ENCODE measurements at places on chromosomes 2 and 18. TPM values are rescaled to one million over a fixed set of nuclear protein-coding genes. Genes with fewer than 3 reads are reported as not detected.
A peak's percentile ranks its signal among the peaks of the same experiment; 100 is the strongest.

Gene CTIF
- 32.6 TPM for total RNA-seq

Gene SLC38A11
- total RNA-seq: 6.7 TPM

Gene SP5
- total RNA-seq: 5.8 TPM

DNA sequence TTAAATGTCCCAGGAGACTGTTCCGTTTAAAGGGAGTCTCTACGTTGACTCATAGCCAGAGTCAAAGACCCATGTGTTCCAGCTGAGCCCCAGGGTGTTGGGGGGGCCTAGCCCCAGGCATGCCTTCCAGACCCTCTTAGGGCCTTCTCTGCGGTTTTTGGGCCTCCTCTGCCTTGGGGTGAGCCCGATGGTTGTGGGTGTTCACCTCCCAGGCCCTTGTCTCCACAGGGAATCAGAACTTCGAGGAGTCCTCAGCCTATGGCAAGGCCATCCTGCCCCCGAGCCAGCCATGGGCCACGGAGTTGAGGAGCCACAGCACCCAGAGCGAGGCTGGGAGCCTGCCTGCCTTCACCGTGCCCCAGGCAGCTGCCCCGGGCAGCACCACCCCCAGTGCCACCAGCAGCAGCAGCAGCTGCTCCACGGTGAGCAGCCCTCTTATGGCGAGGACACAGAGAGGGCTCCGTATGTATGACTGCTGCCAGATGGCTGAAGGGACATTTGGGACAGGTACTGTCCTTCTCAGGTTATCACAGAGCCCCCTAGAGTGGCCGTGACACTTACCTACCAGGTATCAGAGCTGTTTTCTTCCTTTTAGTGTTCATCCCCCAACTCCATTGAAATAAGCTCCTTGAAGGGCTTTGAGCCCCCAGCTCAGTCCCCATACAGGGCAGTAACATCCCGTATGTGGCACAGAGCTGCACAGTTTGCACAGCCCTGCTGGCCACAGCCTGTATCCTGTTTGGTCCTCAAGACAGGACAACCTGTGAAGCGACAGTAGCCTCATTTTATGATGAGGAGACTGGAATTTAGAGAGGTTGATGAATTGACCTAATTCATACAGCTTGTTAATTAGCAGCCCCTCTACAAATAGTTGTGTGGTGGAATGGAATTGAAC is 80.7 kb downstream of the EPAS1 start:
- DNase-seq: no peak
- peak overlapping the region; percentile 41 for H3K27ac ChIP-seq
- H3K4me3 ChIP-seq: no peak overlapping the region
- no peaks in the 10 kb centered on the region for H3K36me3 ChIP-seq
- no peaks in the 10 kb centered on the region for H3K27me3 ChIP-seq
- H3K4me1 ChIP-seq: no peaks in the 10 kb centered on the region

- H3K27me3 ChIP-seq: no peaks in the 10 kb centered on the region
- no peak for DNase-seq
- H3K36me3 ChIP-seq: no peaks in the 10 kb centered on the region
- H3K4me3 ChIP-seq: no peak overlapping the region
- H3K4me1 ChIP-seq: no peaks in the 10 kb centered on the region
Observed at GRCh38 chr2:26196683-26197418, 24.0 kb downstream of the GAREM2 start.

DNA sequence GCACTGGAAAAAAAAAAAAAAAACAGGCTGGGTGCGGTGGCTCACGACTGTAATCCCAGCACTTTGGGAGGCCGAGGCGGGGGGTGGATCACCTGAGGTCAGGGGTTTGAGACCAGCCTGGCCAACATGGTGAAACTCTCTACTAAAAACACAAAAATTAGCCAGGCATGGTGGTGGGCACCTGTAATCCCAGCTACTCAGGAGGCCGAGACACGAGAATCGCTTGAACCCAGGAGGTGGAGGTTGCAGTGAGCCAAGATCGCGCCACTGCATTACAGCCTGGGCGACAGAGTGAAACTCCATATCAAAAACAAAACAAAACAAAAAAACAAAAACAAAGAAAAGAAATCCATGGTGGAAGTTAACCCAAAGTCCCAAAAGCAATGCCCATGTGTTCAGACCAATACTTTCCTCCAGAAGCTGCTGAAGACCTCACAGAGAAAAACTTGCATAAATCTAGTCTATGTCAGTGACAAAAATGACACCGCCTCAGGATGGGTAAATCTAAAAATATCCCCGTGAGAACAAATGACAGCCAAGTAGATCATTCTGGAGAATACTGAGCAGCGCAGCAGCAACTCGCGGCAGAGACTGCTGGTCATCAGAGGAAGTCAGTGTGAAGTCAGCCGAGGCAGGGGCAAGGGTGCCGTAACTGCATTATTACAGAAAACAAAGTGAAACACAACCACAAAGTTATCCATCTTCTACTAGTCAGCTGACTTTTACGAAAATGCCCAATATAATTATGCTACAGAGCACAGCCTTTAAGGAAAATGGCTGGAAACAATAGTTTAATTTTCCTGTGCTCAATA is 41.0 kb downstream of the LPIN2 start:
- no peak overlapping the region for H3K4me3 ChIP-seq
- peak; percentile 25 for DNase-seq
- H3K36me3 ChIP-seq: no peaks in the 10 kb centered on the region
- no peaks in the 10 kb centered on the region for H3K4me1 ChIP-seq

DNA sequence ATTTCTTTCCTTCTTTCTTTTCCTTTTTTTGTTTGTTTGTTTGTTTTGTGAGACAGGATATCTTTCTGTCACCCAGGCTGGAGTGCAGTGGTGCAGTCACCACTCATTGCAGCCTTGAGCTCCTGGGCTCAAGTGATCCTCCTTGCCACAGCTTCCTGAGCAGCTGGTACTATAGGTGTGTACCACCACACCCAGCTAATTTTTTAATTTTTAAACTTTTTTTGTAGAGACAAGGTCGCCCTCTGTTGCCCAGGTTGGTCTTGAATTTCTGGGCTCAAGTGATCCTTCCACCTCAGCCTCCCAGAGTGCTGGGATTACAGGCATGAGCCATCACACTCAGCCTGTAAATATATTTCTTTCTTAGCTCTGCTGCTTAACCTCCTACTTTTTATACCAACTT is 83.4 kb upstream of the CYP20A1 start:
- no peak overlapping the region for H3K27ac ChIP-seq
- no peaks in the 10 kb centered on the region for H3K27me3 ChIP-seq
- H3K36me3 ChIP-seq: peaks cover 4% of the 10 kb centered on the region
- DNase-seq: no peak

DNA sequence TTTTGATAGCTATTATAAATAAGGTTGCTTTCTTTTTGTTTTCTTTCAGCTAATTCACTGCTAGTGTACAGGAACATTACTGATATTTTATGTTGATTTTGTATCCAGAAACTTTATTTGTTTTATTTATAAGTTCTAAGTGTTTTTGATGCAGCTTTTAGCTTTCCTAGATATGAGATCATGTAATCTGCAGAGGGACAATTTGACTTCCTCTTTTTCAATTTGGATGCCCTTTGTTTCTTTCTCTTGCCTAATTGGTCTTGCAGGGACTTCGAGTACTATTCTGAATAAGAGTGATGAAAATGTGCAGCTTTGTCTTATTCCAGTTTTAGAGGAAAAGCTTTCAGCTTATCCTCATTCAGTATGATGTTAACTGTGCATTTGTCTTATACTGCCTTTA is 643.4 kb upstream of the CDH2 start:
- H3K27me3 ChIP-seq: no peaks in the 10 kb centered on the region
- H3K36me3 ChIP-seq: no peaks in the 10 kb centered on the region
- no peak overlapping the region for H3K27ac ChIP-seq
- no peak overlapping the region for H3K4me3 ChIP-seq

DNA sequence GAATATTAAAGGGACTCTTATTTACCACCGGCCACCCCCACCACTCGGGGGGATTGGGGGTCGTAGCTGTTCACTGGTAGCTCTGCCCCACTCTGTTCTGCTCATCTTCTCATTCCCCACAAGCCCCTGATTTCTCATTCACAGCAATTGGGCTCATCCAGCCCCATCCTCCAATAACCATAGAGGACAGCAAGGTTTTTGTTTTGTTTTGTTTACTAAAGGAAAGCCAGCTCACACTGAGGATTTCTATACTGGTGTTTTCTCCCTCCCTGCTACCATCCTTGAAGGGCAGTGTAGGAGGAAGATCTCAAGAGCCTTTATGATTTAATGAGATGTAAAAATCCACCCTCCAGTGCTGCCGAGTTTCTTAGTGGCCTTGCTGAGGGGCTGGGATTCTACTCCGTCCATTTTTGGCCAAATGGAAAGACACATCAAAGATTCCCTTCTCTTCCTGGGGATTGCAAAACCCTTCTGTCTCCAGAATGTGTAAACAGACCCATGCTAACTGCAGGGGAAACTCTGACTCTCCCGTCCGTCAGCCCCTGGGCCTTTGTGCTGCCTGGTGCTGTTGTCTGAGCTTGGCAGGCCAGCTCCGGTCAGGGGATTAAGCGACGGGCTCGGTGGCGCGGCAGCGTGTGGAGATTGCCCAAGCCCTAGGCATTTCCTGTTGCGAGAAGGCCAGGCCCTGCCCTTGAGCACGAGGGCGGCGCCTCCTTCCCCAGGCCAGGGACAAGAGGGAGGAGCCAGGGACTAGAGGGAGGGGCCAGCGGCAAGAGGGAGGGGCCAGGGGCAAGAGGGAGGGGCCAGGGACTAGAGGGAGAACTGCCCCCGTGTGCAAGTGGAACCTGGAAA is 165.0 kb downstream of the ANTXR1 start:
- H3K4me3 ChIP-seq: peak overlapping the region; percentile 37
- no peaks in the 10 kb centered on the region for H3K4me1 ChIP-seq
- no peaks in the 10 kb centered on the region for H3K27me3 ChIP-seq
- H3K36me3 ChIP-seq: no peaks in the 10 kb centered on the region
- peak; percentile 64 for DNase-seq

DNA sequence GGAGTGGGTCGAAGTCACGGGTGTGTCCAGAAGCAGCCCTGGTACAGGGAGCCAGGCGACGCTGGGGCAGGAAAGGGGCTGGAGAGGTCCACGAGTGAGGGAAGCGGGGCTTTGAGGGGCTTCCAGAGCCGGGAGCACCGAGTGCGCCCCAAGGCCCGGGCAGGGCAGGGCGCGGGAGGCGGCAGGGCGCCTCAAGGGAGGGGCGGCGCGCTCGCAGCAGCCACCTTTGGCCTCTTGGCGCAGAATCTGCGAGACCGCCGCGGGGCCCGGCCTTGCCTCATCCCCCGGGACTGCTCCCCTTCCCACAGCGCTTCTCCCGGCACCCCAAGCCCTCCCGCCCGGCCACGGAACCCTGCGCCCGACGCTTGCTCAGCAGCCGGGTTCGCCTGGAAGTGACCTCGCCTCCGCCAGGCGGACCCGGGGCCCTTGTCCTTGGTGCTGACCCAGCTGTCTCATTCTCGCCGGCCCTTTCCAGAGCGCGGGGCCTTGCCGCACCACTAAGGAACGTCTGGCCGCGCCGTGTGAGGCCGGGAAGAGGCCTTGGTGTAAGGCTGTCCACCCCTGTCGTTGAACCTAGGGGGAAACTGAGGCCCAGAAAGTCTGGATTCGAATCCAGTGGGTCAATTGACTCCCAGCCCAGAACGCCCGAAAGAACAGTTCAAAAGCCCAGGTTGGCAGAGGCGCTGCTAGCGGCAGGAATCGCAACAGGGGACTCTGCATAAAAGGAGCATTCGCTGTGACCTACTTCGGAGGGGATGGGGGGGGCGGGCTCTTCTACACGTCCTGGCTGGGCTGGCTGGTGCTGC is 584 bp upstream of the DNER start:
- H3K27ac ChIP-seq: no peak overlapping the region
- H3K4me3 ChIP-seq: peak overlapping the region; percentile 46
- H3K36me3 ChIP-seq: no peaks in the 10 kb centered on the region

GRCh38 chr18:9421901-9422327 is 53.4 kb upstream of the RALBP1 start:
- H3K4me3 ChIP-seq: no peak overlapping the region
- no peak overlapping the region for H3K27ac ChIP-seq
- H3K27me3 ChIP-seq: no peaks in the 10 kb centered on the region
- no peak for DNase-seq
- H3K36me3 ChIP-seq: no peaks in the 10 kb centered on the region
- peaks cover under 1% of the 10 kb centered on the region for H3K4me1 ChIP-seq

DNA sequence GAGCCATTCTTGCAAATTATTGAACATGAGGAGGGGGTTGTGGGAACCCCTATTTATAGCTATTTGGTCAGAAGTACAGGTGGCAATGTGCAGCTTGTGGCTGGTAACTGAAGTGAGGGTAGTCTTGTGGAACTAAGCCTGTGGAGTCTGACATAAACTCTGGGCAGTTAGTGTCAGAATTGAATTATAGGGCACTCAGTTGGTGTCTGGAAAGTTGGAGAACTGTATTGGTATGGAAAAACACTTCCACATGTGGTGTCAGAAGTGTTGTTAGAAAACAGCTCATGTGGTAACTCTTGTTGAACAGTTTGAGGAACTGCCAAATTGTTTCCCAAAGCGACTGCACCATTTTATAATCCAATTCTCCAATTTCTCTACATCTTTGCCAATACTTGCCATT is 7.5 kb downstream of the RALBP1 start:
- no peaks in the 10 kb centered on the region for H3K27me3 ChIP-seq
- H3K36me3 ChIP-seq: no peaks in the 10 kb centered on the region
- no peaks in the 10 kb centered on the region for H3K4me1 ChIP-seq
- no peak overlapping the region for H3K4me3 ChIP-seq
- DNase-seq: no peak
- H3K27ac ChIP-seq: no peak overlapping the region

GRCh38 chr2:236180076-236180816 is 12.1 kb upstream of the GBX2 start:
- H3K27ac ChIP-seq: no peak overlapping the region
- no peaks in the 10 kb centered on the region for H3K36me3 ChIP-seq
- peaks cover 55% of the 10 kb centered on the region for H3K27me3 ChIP-seq

- H3K27ac ChIP-seq: no peak overlapping the region
- H3K4me3 ChIP-seq: no peak overlapping the region
- DNase-seq: no peak
- no peaks in the 10 kb centered on the region for H3K36me3 ChIP-seq
- no peaks in the 10 kb centered on the region for H3K27me3 ChIP-seq
Observed at GRCh38 chr2:147665105-147665504, 179.7 kb upstream of the ACVR2A start.

GRCh38 chr2:225270053-225270452 is 129.5 kb upstream of the NYAP2 start:
- no peak for DNase-seq
- no peaks in the 10 kb centered on the region for H3K27me3 ChIP-seq
- H3K4me1 ChIP-seq: no peaks in the 10 kb centered on the region
- H3K27ac ChIP-seq: no peak overlapping the region
- H3K4me3 ChIP-seq: no peak overlapping the region
- H3K36me3 ChIP-seq: no peaks in the 10 kb centered on the region

- H3K27me3 ChIP-seq: no peaks in the 10 kb centered on the region
- no peak for DNase-seq
- no peak overlapping the region for H3K27ac ChIP-seq
Observed at GRCh38 chr2:23414871-23415270, 29.9 kb downstream of the KLHL29 start.

GRCh38 chr2:28350196-28350595 is 42.5 kb upstream of the FOSL2 start:
- peaks cover under 1% of the 10 kb centered on the region for H3K4me1 ChIP-seq
- H3K27me3 ChIP-seq: no peaks in the 10 kb centered on the region
- H3K36me3 ChIP-seq: no peaks in the 10 kb centered on the region
- H3K4me3 ChIP-seq: no peak overlapping the region

GRCh38 chr2:152539424-152539823 is 177.8 kb downstream of the PRPF40A start:
- H3K27me3 ChIP-seq: no peaks in the 10 kb centered on the region
- H3K4me1 ChIP-seq: no peaks in the 10 kb centered on the region
- no peak overlapping the region for H3K27ac ChIP-seq
- H3K4me3 ChIP-seq: no peak overlapping the region

GRCh38 chr2:176488431-176488830 is 219.2 kb downstream of the MTX2 start:
- H3K36me3 ChIP-seq: no peaks in the 10 kb centered on the region
- peaks cover 12% of the 10 kb centered on the region for H3K27me3 ChIP-seq
- no peak overlapping the region for H3K4me3 ChIP-seq
- no peak overlapping the region for H3K27ac ChIP-seq
- DNase-seq: no peak

All from breast epithelium (tissue), 4 donors.